ENCODE measurements at places on chromosomes 6 and 20.

GRCh38 chr6:111478064-111478476 lies 4.9 kb downstream of the REV3L start:
- DNase-seq, result no peak

- DNase-seq, result no peak
These were observed 240.1 kb upstream of the TBX18 start for GRCh38 chr6:85004361-85004995.

DNA sequence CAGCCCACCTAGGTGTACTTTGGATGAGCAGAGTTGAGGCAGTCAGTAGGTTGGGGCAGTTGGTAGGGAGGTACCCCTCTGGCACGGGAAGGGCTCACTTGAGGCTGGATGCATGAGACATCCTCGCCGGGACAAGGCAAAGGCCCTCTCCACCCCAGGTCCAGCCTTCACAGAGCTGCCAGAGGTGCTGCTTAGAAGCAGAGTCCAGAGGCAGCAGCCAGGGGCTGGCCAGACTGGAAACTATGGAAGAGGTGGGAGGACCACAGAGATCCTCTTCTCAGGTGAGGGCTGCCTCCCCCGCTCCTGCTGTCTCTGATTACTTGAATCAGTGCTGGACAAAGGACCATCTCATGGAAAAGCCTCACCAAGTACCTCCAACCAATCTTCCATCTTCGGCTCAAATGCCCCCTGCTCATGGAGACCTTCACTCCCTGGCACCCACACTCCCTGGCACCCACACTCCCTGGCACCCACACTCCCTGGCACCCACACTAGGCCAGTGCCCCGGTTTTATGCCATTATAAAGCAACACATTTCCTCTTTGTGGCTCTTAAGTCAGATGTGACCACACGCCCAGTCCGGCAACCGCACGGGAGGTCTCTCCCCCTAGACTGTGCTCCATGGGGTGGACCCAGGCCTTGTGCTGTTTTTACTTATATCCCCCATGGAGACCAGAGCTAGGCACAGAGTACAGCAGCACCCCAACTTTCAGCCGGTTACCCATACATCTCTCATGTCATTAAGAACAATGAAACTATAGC lies 100.1 kb downstream of the YTHDF1 start:
- no peak for DNase-seq

- no peak for DNase-seq
These were observed 228.1 kb downstream of the CDC5L start for GRCh38 chr6:44615621-44616020.

- no peak for DNase-seq
These were observed 149.7 kb downstream of the UNC5CL start for GRCh38 chr6:40889137-40889832.

DNA sequence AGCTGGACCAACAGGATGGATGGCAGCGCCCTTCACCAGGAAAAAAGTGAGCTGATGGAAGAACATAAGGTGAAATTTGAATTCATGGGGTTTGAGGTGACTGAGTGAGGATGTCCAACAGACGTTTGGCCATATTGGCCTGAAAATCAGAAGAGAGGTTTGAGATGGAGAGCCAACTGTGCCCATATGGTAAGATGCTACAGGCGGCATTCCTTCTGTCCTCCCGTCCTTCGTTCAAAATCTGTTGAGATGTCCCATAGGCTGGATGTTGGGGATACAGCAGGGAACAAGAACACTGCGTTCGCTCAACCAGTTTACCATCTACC lies 468 bp upstream of the CMTR1 start:
- DNase-seq, result no peak

DNA sequence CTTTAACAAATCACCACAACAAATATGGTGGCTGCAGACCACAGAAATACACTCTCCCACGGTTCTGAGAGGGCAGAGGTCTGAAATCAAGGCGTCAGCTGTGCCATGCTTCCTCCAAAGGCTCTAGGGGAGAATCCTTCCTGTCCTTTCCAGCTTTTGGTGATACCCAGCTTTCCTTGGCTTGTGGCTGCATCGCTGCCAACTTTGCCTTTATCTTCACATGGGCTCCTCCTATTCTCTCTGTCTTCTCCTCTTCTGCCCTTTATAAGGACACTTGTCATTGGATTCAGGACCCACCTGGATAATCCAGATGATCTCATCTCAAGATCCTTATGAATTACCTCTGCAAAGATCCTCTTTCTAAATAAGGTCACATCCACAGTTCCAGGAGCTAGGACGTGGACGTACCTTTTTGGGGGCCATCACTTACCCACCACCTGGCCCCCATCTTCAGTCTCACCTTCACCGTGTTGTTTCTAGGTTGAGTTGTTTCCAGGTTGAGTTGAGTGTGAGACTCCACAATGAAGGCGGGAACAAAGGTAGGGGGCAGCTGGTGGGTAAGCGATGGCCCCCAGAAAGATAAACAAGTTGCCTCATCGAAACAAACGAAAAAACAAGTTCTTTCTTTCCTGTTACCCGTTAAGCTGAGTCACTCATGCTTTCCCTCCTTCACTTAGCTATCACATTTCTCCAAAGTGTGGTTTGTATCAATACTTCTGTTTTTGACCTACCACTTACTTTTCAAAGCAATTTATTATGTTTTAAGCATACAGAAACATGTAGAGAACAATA lies 68.9 kb upstream of the SLC22A16 start:
- DNase-seq, result no peak

DNA sequence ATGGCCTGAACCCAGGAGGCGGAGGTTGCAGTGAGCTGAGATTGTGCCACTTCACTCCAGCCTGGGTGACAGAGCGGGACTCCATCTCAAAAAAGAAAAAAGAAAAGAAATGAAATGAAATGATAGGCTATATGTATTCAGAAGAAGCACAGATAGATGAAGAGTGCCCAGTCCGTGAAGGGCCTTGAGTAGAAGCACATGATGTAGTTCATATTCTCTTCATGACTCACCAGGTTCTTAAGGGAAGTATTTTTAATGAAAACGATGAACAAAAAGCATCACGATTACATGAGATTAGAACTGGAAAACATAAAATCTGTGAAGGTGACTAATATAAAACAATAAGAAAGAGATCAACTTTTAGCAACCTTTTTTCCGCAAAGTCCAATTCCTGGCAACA lies 29.8 kb downstream of the TPD52L1 start:
- no peak for DNase-seq

GRCh38 chr6:3650959-3651697 lies 100.4 kb downstream of the PXDC1 start:
- DNase-seq, result no peak

GRCh38 chr6:15131651-15132061 lies 114.2 kb upstream of the JARID2 start:
- DNase-seq, result no peak

- DNase-seq, result no peak
These were observed 33.3 kb downstream of the ORC3 start for GRCh38 chr6:87623248-87623647.

- DNase-seq, result peak; percentile 22
These were observed 2.6 kb downstream of the UBE2V1 start for GRCh38 chr20:50110141-50111047.
